ENCODE measurements at places on chromosomes 4 and X. TPM values are rescaled to one million over a fixed set of nuclear protein-coding genes. Genes with fewer than 3 reads are reported as not detected.

- no peak overlapping the region for H3K27ac ChIP-seq
- H3K4me3 ChIP-seq = no peak overlapping the region
- H3K27me3 ChIP-seq = no peaks in the 10 kb centered on the region
- no peaks in the 10 kb centered on the region for H3K4me1 ChIP-seq
- H3K36me3 ChIP-seq = no peaks in the 10 kb centered on the region
- no peak for DNase-seq
These were observed 163.6 kb upstream of the PLAC1 start for GRCh38 chrX:134821901-134822300.

DNA sequence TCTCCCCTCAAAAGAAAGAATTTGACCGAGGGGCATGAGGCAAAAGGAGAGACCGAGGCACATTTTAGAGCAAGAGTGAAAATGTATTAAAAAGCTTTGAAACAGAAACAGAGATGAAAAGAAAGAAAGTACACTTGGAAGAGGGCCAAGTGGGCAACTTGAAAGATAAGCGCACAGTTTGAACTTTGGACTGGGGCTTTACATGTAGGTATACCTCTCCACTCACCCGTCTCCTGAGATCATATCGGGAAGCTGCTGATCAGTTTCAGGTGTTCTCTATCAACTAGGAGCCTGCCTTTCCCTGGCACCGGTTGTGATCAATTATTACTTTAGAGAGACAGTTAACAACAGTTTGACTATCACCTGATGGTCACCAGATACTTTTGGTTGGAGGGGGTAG lies 2666.5 kb downstream of the ARAP2 start:
- no peak for DNase-seq
- H3K27me3 ChIP-seq = no peaks in the 10 kb centered on the region
- H3K4me1 ChIP-seq = no peaks in the 10 kb centered on the region
- no peaks in the 10 kb centered on the region for H3K36me3 ChIP-seq
- no peak overlapping the region for H3K27ac ChIP-seq

- no peak overlapping the region for H3K4me3 ChIP-seq
- no peak for DNase-seq
- peaks cover 10% of the 10 kb centered on the region for H3K4me1 ChIP-seq
- peaks cover 72% of the 10 kb centered on the region for H3K36me3 ChIP-seq
These were observed 11.9 kb downstream of the EXOC1 start for GRCh38 chr4:55865228-55865806.

DNA sequence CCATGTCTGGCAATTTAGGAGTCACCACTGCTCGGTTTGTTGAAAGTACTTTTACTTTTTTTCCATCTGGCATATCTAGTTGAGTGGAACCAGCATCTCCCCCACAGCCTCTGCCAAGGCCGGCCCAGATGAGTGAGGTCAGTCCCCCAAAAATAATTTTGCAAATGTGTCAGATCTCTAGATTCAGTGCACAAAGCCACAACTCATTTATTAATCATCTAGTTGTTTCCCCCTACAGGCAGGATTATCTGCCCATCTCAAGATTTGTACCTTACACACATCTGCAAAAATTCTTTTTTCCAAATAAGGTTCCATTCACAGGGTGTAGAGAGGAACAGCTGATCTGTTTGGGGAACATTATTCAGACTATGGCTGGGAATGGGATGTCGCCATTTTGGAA lies 174.0 kb upstream of the MXRA5 start:
- DNase-seq = no peak
- H3K36me3 ChIP-seq = no peaks in the 10 kb centered on the region
- no peaks in the 10 kb centered on the region for H3K4me1 ChIP-seq
- no peak overlapping the region for H3K27ac ChIP-seq

- H3K4me1 ChIP-seq = no peaks in the 10 kb centered on the region
- H3K27me3 ChIP-seq = no peaks in the 10 kb centered on the region
- H3K36me3 ChIP-seq = no peaks in the 10 kb centered on the region
- no peak overlapping the region for H3K27ac ChIP-seq
- H3K4me3 ChIP-seq = no peak overlapping the region
- DNase-seq = no peak
These were observed 4.8 kb downstream of the TRPC5OS start for GRCh38 chrX:111880735-111881134.

DNA sequence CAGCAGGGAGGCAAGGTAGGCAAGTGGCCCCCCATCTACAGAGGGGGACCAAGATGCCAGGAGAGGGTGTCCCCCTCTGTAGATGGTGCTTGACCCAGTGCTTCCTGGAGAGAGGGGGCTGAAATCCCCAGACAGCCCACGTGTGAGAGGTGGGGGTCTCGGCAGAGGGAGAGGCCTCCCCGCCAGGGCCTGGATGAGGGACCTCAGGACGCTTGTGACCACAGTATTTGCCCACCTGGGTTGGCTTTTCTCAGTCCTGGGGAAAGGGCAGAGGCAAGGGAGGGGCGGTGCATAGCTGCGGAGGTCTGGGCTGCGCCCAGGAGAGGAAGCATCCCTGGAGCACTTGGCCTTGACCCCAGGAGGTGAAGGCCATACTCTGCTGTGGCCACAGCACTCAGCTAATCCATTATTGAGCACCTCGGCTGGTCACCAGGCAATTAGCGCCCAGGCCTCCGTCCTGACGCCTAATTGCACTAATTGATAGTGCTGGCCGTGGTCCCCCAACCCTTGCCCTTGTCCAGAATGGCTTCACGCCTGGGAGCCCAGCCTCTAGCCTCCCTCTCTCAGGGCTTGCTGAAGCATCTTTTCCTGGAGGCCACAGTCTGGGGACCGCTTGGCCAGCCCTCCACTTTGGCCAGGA lies 30.7 kb downstream of the HMX1 start:
- no peak overlapping the region for H3K27ac ChIP-seq
- peak; percentile 48 for DNase-seq
- no peaks in the 10 kb centered on the region for H3K4me1 ChIP-seq
- H3K27me3 ChIP-seq = peaks cover 7% of the 10 kb centered on the region
- no peak overlapping the region for H3K4me3 ChIP-seq
- no peaks in the 10 kb centered on the region for H3K36me3 ChIP-seq

- H3K4me3 ChIP-seq = no peak overlapping the region
- peaks cover 8% of the 10 kb centered on the region for H3K4me1 ChIP-seq
- no peak overlapping the region for H3K27ac ChIP-seq
- H3K27me3 ChIP-seq = no peaks in the 10 kb centered on the region
- no peak for DNase-seq
These were observed 287.5 kb downstream of the CAMK2D start for GRCh38 chr4:113474017-113474416.

GRCh38 chr4:38572793-38573192 lies 91.2 kb upstream of the KLF3 start:
- H3K27me3 ChIP-seq = no peaks in the 10 kb centered on the region
- H3K27ac ChIP-seq = no peak overlapping the region
- no peak overlapping the region for H3K4me3 ChIP-seq
- no peaks in the 10 kb centered on the region for H3K4me1 ChIP-seq
- no peaks in the 10 kb centered on the region for H3K36me3 ChIP-seq
- no peak for DNase-seq

DNA sequence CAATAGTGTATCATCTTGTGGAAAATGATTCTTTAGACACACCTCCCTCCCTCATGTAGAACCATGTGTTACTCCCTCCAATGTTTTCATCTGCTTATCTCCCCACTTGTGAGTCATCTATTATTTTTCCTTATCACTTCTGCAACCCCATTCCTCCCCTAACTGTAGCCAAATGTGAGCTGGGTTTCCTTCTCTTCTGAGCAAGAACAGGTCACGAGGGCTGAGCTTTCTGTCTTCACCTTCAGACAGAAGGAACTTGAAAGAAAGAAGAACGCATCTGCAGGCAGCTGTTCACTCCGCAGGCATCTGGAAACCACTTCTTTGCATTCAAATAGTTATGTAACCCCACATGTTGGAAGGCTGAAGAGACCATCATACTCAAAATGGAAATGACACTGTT lies 1.8 kb downstream of the PPP1R2C start:
- no peak for DNase-seq
- H3K4me1 ChIP-seq = no peaks in the 10 kb centered on the region
- no peak overlapping the region for H3K27ac ChIP-seq
- no peak overlapping the region for H3K4me3 ChIP-seq
- no peaks in the 10 kb centered on the region for H3K36me3 ChIP-seq
- H3K27me3 ChIP-seq = no peaks in the 10 kb centered on the region

DNA sequence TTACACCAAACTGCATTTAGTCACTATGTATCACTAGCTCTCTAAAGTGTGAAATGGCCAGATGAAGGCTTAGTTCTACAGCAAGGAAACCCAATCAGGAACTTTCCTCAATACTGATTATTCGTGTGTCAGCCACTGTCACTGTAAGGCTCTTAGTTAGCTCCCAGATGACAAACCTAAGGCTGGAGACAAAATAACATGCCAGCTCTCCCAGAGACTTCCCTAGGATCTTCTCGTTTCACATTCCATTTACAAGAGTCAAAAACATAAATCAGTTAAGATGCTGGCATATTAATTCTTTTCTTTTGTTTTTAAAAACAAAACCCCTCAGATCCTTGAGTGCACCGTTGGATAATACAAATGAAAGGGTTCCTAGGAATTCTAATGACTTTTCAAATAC lies 88.2 kb upstream of the TFDP3 start:
- H3K27me3 ChIP-seq = no peaks in the 10 kb centered on the region
- no peaks in the 10 kb centered on the region for H3K4me1 ChIP-seq
- H3K36me3 ChIP-seq = no peaks in the 10 kb centered on the region
- no peak for DNase-seq
- H3K4me3 ChIP-seq = no peak overlapping the region
- no peak overlapping the region for H3K27ac ChIP-seq

The GRK4 gene
- total RNA-seq = 8.0 TPM

The CXCL11 gene
- total RNA-seq = not detected

The KDR gene
- total RNA-seq = 48.6 TPM

The CHRDL1 gene
- total RNA-seq = 95.8 TPM

The ETDB gene
- total RNA-seq = not detected

Data from upper lobe of right lung (tissue), 1 donor.